ENCODE measurements at places on chromosomes 2 and 18.

DNA sequence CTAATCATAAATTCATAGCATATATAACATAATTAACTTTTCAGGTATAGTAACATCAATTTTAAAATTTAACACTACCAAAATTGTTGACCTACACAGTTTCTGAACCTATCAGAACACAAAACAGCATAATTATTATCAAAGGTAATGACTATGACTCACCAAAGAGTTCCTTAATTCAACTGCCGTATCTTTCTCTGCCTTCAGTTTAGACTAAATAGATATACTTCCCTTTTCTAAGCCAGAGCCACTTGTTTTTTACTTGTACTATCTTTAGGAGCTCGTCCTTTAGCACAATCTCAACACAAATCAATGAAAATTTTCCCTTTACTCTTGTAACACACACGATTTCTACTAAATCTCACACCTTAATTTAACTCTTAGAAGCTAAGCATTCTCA lies 54.4 kb downstream of the CCDC88A start:
- DNase-seq: peak; percentile 81

- no peak for DNase-seq
Observed at GRCh38 chr2:13067508-13067907, 350.8 kb downstream of the TRIB2 start.

GRCh38 chr2:205748639-205749038 lies 66.3 kb downstream of the NRP2 start:
- no peak for DNase-seq

- no peak for DNase-seq
Observed at GRCh38 chr2:133273031-133273430, 295.2 kb downstream of the NCKAP5 start.

- no peak for DNase-seq
Observed at GRCh38 chr18:63293935-63294334, 25.6 kb downstream of the BCL2 start.
